ENCODE measurements at places on chromosomes 1 and 21. TPM values are rescaled to one million over a fixed set of nuclear protein-coding genes. Genes with fewer than 3 reads are reported as not detected.

- peaks cover under 1% of the 10 kb centered on the region for H3K4me1 ChIP-seq
- H3K27me3 ChIP-seq, result no peaks in the 10 kb centered on the region
- no peaks in the 10 kb centered on the region for H3K36me3 ChIP-seq
- H3K4me3 ChIP-seq, result no peak overlapping the region
- DNase-seq, result no peak
These were observed 5.7 kb upstream of the CBR3 start for GRCh38 chr21:36129219-36129618.

- DNase-seq, result no peak
- no peaks in the 10 kb centered on the region for H3K27me3 ChIP-seq
- H3K36me3 ChIP-seq, result peaks cover 14% of the 10 kb centered on the region
These were observed 55.0 kb downstream of the NID1 start for GRCh38 chr1:236009857-236010256.

GRCh38 chr1:155527677-155528076 is 34.9 kb downstream of the ASH1L start:
- peaks cover 7% of the 10 kb centered on the region for H3K36me3 ChIP-seq
- no peak for DNase-seq
- peaks cover 3% of the 10 kb centered on the region for H3K4me1 ChIP-seq
- H3K4me3 ChIP-seq, result no peak overlapping the region

DNA sequence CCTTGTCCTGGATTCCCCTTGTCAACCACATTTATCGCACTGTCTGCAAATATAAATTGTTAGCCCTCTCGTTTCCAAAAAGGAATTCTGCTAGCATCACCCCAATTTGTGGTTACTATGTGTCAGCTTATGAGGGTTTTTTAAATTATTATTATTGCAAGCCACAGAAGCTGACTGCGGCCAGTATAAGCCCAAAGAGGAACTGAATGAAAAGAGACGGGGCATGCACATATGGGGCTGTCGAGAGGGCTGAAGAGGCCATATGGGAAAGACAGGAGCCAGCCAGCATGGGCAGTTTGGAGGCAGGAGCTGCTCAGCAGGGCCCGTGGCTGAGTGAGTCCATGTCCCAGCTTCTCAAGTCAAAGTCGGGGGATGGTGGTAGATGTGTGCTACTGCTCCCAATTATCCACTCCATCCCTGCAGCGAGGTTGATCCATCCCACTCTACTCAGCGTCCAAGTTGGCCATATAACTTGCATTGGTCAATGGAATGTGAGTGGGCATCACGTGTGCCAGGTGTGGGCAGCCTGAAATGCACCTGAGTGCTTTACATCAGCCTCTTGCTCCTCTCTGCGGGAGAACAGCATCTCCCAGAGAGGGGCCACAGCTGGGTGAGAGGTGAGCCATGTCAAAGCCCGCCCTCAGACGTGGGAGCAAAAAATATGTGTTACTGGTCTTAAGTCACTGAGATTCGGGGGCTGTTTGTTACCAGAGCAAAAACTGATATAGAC is 37.6 kb upstream of the LDLRAP1 start:
- no peak for DNase-seq
- no peaks in the 10 kb centered on the region for H3K27me3 ChIP-seq
- no peaks in the 10 kb centered on the region for H3K4me1 ChIP-seq
- H3K4me3 ChIP-seq, result no peak overlapping the region

The CYYR1 gene
- polyA plus RNA-seq, result 2.2 TPM

The AMY1A gene
- not detected for polyA plus RNA-seq

Measured in small intestine (tissue), 16 donors.